Activated CD8-positive, alpha-beta memory T cell treated with anti-CD3 and anti-CD28 coated beads for 4 hours (primary cell): ENCODE measurements at places on chromosomes 5 and 9.
A peak's percentile ranks its signal among the peaks of the same experiment; 100 is the strongest.

GRCh38 chr9:1002678-1003077 lies 26.2 kb downstream of the DMRT3 start:
- DNase-seq: no peak

DNA sequence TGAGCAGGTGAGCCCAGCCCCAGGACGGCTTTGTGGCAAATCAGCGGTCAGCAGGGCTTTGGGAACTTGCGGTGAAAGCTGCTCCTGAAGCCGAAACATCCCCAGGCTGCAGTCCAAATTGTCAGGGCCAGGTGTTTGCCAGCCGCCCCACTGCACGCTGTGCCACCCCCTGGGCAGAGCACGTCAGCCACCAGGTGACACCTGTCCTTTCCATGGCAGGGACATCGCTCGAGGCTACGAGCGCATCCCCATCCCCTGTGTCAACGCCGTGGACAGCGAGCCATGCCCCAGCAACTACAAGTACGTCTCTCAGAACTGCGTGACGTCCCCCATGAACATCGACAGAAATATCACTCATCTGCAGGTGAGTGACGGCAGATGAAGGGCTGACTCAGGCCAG lies 64.4 kb upstream of the CACNA1B start:
- DNase-seq: no peak

DNA sequence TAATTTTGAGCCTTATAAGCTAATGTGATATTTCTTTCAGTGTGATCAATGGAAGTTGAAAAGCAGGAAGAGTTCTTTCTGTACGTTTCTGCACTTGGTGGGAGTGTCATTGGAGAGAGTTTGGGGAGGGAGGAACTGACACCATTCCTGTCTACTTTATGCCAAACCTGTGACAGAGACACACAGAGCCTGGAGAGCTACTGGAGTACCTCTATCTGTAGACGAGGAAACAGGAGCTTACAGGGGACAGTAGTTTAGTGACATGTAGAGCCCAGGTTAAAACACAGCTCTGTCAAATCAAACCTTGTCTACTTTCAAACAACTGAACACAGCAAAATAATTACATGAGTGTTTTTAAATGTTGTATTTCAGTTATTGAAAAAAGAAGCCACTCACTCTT lies 103.6 kb downstream of the PDE4D start:
- no peak for DNase-seq

DNA sequence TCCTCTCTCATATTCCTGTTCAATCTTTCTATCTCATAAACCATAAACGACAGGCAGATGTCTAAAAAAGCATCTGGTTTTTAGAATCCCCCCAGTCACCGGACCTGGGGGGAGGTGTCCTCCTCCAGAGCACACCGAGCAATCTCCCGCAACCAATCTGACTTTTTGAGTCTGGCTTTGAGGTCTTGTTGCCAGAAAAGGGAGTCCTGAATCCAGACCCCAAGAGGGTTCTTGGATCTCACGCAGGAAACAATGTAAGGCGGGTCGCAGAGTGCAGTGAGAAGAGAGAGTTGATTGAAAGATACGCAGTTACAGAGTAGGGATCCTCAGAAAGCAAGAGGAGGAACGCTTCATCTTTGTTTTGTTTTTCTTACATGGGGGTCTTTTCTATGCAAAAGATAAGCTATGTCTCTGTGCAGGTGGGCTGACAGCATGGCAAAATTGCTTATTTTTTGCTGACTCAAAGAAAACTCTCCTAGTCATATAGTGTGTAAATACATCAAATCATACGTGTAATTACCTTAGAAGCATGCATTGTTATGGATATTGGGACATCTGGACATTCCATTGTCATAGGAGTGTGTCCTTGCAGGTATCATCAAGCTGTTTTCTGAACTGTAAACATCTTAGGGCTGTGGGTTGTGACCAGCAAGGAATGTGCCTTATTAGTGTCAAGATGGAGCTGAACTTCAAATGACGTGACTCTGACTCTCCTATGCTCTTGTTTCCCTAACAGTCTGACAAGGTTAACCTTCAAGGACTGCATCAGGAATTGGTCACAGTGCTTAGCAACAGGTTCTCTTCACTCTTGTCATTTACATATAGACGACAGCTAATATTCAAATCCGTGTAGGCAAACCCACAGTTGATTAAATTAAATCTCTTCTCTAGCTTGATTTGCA lies 159.3 kb upstream of the DAPK1 start:
- DNase-seq: no peak

GRCh38 chr5:54719384-54720283 lies 202.1 kb downstream of the SNX18 start:
- no peak for DNase-seq

DNA sequence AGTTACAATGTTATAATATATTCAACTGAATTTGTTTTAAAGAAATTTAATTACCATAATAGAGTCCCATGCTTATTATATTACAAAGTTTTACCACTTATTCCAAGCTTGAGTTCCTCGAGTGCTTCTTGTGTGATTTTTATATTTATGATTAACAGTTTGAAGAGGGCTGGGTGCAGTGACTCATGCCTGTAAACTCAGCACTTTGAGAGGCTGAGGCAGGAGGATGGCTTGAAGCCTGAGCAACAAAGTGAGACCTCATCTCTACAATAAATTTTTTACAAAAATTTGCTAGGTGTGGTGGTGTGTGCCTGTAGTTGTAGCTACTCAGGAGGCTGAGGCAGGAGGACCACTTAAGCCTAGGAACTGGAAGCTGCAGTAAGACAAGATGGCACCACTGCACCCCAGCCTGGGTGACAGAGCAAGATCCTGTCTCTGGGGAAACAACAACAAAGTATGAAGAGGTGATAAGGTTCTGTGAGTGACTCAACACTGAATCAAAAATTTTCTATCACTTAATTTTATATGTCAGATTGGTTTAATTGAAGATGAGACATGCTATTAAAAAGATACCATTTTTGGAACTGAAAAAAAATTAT lies 9.2 kb downstream of the POC5 start:
- DNase-seq: no peak

- DNase-seq: no peak
These were observed 287.9 kb downstream of the SMARCA2 start for GRCh38 chr9:2303056-2303455.

- no peak for DNase-seq
These were observed 795 bp upstream of the STOML2 start for GRCh38 chr9:35103660-35104191.

GRCh38 chr9:110152704-110153374 lies 55.1 kb downstream of the C9orf152 start:
- no peak for DNase-seq

GRCh38 chr5:168697034-168697720 lies 118.0 kb upstream of the PANK3 start:
- no peak for DNase-seq

DNA sequence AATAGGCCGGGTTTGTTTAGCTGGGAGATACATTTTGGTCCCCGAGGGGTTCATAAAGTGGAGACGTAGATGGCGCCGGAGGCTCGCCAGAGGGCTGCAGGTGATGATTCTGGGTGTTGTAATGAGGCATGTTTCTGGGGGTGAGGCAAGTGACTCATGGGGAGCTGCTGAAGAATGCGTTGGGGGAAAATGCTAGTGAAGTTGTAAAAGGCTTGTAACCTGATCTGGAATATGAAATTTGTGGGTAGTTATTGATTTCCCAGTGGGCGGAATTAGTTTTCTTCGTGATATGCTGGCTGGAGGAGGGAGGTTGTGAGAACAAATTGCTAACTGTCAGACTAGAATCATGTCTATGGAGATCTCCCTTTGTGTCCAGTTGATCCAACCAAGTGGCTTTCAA lies 158.3 kb downstream of the DOCK2 start:
- no peak for DNase-seq

DNA sequence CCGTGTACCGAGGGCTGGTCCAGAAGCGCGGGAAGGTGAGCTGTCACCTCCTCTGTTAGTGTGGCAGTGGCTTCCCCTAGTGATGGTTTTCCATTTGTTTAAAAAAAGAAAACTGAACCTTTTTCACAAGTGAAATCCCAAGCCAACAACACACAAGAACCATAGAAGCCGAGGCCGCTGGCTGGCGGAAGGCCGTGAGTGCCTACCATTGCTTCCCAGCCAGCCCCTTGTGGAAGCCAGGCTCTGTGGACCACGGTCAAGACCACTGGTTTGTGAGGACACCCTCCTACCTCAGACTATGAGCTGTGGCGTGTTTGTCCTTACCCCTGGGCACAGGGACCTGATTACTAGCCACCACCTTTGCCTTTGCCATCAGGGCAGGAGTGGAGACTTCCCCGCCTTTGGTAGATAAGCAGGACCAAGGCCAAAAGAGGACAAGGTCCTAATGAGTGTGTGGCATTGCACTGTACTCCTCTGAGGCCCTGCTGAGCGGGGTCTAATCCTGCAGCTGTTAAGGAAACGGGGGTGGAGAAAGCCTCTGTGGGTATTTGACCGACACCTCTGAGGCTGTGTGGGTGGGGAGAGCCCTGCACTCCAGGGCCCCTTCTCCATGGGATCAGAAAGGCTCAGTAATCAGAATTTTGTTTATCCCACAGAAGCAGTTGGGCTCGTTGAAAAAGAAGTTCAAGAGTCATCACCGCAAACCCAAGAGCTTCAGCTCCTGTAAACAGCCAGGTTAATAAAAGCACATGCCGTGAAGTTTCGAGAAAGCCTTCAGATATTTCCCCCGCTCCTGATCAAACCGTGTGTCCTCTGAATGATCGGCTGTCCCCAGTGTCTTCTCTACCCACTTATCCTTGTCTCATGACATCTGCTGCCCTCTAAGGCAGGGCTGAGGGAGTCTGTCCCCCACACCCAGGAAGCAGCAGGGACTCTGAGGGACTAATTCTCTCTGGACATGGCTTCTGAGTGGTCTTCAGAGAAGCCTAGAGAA lies 4.3 kb downstream of the SURF2 start:
- no peak for DNase-seq

DNA sequence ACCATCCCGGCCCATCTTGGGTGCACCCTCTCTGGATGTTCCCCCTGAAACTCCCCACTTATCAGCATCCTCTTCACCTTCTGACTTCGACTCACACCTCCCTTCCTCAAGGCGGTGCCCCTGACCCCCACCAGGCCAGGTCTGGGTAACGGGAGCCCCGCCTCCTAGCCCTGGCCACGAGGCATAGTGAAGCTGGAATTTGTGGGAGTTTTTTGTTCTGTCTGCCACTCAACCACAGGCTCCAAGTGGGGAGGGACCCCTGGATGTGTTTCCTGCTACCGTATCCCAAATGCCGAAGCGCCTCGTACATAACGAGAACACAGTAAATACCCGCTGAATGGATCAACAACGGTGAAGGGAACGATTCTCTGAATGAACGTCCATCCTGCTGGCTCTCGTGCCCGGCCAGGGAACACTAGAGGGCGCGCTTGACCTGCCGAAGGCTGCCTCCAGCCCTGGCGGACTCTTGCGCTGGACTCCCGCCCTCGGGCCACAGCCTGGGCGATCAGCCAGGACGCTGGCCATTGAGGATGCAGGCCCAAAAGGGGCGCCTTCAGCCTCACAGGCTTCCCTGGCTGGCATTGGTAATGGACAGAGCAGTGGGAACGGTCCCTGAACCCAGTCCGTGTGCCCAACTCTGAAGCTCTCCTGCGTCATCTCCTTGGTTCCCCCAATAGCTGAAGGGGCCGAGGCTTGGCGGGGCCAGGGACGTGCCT lies 47.3 kb upstream of the PHYKPL start:
- peak; percentile 23 for DNase-seq

DNA sequence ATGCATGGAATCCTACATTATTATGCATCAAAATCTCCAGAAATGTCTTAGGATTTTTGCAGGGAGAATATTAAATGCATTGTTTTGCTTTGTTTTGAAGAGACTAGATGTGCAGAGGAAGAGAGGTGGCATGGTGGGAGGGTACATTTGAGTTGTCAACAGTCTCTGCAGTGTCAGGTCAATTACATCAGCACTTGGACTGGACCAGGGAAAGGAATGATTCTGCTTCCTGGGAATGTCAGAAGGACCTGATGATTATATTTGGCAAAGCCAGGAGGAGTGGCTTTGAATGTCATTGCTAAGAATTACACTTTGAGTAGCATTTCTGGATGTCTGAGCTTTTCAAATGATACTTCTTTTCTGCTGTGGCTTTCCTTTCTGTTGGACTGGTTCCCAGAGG lies 17.5 kb upstream of the TMEFF1 start:
- no peak for DNase-seq

GRCh38 chr9:123655681-123656423 lies 274.1 kb downstream of the DENND1A start:
- no peak for DNase-seq

DNA sequence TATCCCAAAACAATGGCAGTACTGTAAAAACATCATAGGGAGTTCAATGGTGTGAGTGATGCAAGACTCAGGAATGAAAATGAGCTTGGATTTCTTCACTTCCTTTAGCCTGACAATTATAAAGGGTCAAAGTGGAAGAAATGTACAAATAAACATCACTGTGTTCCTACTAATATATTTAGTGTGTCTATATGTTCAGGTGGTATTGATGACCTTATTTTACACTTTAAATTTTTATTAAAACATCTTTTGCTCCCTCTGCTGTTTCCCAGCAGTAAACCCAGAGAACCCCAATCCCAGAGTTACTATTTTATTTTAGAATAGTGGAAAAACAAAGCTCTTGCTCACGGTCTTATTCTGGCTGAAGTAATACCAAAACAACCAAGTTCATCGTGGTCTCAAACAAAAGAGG lies 2.0 kb downstream of the LOX start:
- no peak for DNase-seq

DNA sequence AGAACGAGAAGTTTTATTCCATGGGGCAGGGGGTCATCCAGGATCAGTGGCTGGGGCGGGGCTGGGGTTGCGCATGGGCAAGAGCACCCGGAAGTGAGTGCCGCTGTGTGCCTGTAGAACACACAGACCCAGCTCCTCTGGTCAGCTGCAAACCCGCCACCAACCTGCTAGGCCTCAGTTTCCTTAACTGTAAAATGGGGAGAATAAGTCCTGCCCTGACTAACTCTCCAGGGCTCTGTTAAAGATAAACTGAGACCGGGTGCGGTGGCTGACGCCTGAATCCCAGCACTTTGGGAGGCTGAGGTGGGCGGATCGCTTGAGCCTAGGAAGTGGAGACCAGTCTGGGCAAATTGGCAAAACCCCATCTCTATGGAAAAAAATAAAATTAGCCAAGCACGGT lies 152.2 kb downstream of the GABBR2 start:
- DNase-seq: no peak

GRCh38 chr9:100131216-100131615 lies 32.2 kb downstream of the INVS start:
- DNase-seq: no peak

GRCh38 chr9:89478821-89479668 lies 18.9 kb downstream of the SEMA4D start:
- DNase-seq: no peak

- DNase-seq: no peak
These were observed 219.2 kb upstream of the PANK3 start for GRCh38 chr5:168798065-168799023.

GRCh38 chr5:138353560-138354080 lies 1.1 kb downstream of the KDM3B start:
- DNase-seq: no peak

GRCh38 chr5:172935096-172935495 lies 24.1 kb upstream of the RPL26L1 start:
- no peak for DNase-seq
